ENCODE measurements at places on chromosomes 7 and 10. TPM values are rescaled to one million over a fixed set of nuclear protein-coding genes. Genes with fewer than 3 reads are reported as not detected.

The ANKRD30A gene
- total RNA-seq: not detected

The PLEKHS1 gene
- not detected for total RNA-seq

The CALU gene
- total RNA-seq: 625 TPM

The C10orf143 gene
- total RNA-seq: 0.49 TPM

The NOS3 gene
- total RNA-seq: 4.6 TPM

The TMEM139 gene
- not detected for total RNA-seq

The ICA1 gene
- total RNA-seq: 0.45 TPM

The AMZ1 gene
- total RNA-seq: 0.25 TPM

The CPA2 gene
- total RNA-seq: not detected

The TNS3 gene
- total RNA-seq: 28.3 TPM

The ZNRF2 gene
- 5.8 TPM for total RNA-seq

The MSMB gene
- not detected for total RNA-seq

The LIPJ gene
- total RNA-seq: 0.09 TPM

The PDZD8 gene
- 42.2 TPM for total RNA-seq

The NRBF2 gene
- total RNA-seq: 26.6 TPM

The PNLIPRP2 gene
- total RNA-seq: not detected

The DCLRE1A gene
- 10.9 TPM for total RNA-seq

The NUPR2 gene
- not detected for total RNA-seq

The C10orf67 gene
- not detected for total RNA-seq

The PAX2 gene
- not detected for total RNA-seq

The EVX1 gene
- not detected for total RNA-seq

The RAMP3 gene
- total RNA-seq: not detected

The UBE2D4 gene
- 32.3 TPM for total RNA-seq

The MET gene
- total RNA-seq: 7.5 TPM

The PPP1R3A gene
- total RNA-seq: not detected

The FAM171A1 gene
- total RNA-seq: 43.6 TPM

The CYP3A7 gene
- 0.74 TPM for total RNA-seq

The GARIN1A gene
- total RNA-seq: 1.2 TPM

The CPEB3 gene
- total RNA-seq: 1.7 TPM

The CRHR2 gene
- total RNA-seq: not detected

The SH2D4B gene
- total RNA-seq: not detected

The UNCX gene
- total RNA-seq: not detected

The CALN1 gene
- not detected for total RNA-seq

The CUL2 gene
- 28.1 TPM for total RNA-seq

The TFR2 gene
- 0.08 TPM for total RNA-seq

The RTKN2 gene
- 11.9 TPM for total RNA-seq
